ENCODE measurements at places on chromosomes 4 and X.

DNA sequence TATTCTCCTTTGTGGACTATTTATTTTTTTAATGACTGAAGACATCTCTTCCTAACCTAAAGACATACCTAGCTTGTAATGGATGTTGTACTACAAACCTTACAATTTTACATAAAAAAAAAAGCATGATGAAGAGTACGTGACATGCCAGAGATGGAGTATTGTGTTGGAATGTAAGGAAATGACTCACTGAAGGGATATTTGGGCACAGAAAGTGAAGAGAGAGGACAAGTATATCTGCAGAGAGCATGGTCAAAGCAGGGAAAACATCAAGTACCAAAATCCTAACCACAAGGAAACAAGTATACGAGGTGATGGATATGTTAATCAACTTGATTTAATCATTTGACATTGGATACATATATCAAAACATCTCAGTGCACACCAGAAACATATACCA lies 1051.4 kb upstream of the PRKX start:
- DNase-seq, result no peak

- peak; percentile 16 for DNase-seq
Observed at GRCh38 chr4:137531986-137532868, at the start of gene PCDH18. TSS of gene PCDH18 (minus strand) at chr4:137532494. CDS start at chr4:137532088, 406 bp downstream.

DNA sequence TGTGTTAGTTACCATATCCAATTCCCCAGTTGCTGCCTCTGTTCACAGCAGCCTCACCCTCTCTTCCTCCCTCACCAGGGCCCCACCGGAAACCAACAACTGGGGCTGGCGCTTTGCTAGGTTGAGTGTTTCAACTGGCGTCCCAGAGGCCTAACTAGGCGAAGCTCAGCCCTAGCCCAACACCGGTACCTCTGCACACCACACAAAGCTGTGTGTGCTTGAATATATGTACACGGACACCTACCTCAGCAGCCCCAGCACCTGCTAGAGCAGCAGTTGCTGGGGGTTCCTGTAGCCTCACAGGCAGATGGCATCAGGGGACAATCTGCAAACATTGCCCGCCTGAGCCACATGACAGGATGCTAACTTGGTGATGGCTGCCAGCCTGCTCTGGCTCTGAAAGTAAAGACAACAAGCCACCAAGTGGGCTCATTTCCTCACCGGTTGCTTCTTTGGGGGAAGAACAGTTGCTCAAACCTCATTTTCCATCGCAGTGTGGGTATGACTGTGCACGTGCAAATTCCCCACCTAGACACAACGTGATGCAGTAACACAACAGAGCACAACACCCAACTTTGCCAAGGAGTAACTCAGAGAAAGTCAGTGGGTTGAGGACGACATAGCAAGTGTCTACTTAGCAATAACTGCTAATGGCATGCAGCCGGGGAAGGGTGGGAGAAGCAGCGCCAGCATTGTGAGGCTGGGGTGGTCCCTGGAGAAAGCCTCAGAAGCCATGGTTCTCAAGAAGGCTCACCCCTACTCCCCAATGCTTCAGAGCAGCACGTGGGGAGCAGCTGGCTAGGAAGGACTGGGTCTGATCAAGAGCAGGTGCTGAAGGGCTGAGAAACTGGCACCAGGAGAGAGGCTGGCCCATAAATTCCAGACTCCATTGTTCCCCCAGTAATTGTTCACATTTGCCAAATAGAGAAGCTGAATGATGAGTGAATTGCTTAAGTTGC lies 139.5 kb downstream of the SH3KBP1 start:
- peak; percentile 71 for DNase-seq

DNA sequence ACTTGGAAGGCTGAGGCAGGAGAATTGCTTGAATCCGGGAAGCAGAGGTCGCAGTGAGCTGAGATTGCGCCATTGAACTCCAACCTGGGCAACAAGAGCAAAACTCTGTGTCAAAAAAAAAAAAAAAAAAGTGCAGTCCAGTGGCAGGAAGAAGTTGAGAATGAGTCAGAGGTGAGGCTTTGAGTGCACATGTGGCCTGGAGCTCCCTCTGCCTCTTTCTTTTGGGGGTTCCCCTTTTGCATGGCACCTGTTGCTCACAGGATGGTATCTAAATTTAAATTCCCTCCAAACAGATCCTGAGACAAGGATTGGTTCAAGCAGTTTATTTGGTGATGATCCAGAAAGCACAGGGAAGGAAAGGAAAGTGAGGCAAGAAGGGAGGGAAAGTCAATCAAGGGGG lies 151.4 kb upstream of the STX18 start:
- no peak for DNase-seq

DNA sequence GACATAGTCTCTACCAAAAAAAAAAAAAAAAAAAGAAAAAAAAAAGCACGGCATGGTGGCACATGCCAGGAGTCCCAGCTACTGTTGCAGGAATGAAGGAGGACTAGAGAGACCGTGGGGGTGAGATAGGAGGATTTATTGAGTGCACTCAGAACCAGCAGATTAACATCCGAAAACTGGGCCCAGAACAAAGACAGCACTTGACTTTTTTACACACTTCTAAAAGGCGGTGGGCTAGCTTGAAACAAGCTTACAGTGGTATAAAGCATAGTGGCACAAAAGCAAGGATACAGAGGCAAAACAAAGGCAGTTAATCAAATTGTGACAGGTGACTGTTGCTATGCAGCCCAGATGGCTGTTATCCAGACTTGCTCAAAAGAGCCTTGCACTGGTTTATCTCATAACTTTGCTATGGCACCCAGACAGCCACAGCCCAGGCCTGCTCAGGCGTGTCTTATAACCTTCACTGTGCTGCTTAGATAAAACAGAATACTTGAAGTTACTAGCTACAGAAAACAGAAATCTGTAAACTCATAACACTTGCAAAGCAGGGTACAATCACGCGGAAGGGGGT lies 9.9 kb upstream of the PI4K2B start:
- DNase-seq, result no peak

DNA sequence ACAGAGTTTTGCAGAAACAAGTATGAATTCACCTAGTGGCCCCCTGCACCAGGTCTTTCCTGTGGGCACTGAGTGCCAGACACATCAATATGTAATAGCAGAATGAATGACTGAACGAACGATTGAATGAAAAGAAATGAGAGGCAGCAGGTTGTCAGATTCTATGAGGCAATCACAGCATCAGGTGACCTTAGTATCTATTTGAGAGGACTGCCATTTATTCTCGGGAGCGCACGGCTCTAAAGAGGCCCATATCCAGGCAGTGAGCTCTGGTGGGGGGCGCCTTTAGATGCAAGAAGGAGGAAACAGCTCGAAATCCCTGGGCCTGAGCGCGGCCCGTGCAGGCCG lies 528 bp upstream of the SLC25A4 start:
- no peak for DNase-seq

GRCh38 chr4:15436513-15436912 lies 8.7 kb downstream of the C1QTNF7 start:
- DNase-seq, result no peak

All from activated T-cell treated with anti-CD3 and anti-CD28 coated beads, Interleukin-2, amount 50 U/mL, for 48 hours (primary cell).